Activated T-helper 2 cell treated with anti-CD3 and anti-CD28 coated beads, Interferon-gamma antibody, Interleukin-2, Interleukin-4, amounts not matched to agents 10 μg/mL and 5 μg/mL and 100 μg/mL, durations not matched to agents 14 hours and 24 hours and 36 hours (primary cell): ENCODE measurements at places on chromosomes 6 and 20. TPM values are rescaled to one million over a fixed set of nuclear protein-coding genes. Genes with fewer than 3 reads are reported as not detected.
A peak's percentile ranks its signal among the peaks of the same experiment; 100 is the strongest.

DNA sequence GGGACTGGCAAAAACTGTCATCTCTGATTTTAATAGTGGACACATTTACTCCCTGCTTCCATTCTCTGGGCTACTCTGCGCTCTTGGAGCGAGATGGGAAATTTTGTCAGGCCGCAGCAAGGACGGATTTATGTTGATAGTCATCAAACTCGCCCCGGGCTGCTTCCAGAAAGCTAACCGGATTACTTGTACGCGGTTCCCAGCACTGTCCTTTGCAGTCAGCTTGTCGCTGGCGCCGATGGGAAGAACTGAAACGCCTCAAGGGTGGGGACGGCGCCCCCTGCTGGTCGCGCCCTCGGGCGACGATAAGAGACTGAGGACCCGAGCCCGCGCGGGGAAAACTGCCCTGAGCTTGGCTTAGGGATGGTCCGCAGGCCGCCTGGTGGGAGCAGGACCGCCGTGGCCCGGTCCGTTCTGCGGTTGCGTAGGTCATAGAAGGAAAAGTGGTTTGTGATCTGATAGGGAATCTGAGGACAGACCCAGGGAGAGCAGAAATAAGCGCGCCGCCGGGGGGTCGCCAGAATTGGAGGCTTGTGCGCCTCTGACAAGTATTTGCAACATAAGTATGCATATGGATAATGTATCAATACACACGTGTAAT is 984 bp upstream of the ABT1 start:
- DNase-seq: peak; percentile 82

- no peak for DNase-seq
These were observed 1.3 kb downstream of the PI16 start for GRCh38 chr6:36955671-36956445.

GRCh38 chr6:13177664-13178063 is 150.7 kb downstream of the TBC1D7 start:
- DNase-seq: no peak

GRCh38 chr6:149923327-149923986 is 536 bp upstream of the RAET1G start:
- no peak for DNase-seq

GRCh38 chr20:38809942-38810341 is 4.4 kb downstream of the PPP1R16B start:
- DNase-seq: no peak

DNA sequence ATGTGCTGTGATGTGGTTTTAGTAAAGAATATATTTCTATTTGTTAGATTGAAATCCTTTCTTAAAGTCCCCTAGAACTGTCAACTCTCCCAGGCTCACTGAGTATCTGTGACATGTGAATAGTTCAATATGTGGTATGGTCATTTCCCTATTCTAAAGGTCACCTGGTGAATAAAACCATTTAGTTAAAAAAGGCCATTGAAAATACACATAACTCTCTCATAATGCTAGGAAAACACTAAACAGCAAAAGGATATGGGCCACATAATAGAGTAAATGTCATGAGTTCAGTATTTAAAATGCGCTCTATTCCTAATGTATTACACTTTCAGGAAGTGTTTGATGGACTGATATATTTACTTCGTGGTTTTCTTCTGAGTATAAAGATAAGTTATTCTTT is 420.9 kb upstream of the JAG1 start:
- no peak for DNase-seq

DNA sequence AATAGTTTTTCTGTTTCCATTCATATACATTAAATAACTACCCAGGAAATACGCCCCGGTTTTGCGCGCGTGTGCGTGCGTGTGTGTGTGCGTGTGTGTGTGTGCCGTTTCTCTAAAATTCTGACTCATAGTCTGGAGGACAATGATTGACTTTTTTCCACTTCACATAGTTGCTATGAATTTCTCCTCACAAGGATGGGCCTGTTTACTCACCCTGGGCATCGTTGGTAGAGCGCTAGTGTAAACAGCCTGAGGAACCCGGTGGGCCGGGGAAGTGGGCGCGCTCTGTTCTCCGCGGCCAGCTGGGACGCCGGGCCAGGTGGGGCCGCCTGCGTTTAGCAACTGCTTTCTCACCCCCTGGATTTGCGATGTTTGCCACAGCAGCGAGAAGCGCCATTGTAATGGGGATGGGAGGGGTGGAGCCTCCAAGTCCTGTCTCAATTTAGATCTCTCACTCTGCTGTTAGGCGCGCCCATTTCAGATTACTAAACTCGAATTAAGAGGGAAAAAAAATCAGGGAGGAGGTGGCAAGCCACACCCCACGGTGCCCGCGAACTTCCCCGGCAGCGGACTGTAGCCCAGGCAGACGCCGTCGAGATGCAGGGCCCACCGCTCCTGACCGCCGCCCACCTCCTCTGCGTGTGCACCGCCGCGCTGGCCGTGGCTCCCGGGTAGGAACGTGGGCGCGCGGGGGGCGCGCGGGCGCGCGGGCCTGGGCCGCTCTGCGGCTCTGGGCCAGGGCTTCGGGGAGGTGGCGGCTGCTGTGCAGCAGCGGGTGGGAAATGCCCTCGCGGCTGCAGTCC is at the start of gene CD109:
Gene CD109 (plus strand): TSS at position 585 of the 803 bp plus-strand sequence. CDS start 13 bp downstream, at position 598.
- DNase-seq: peak; percentile 71

DNA sequence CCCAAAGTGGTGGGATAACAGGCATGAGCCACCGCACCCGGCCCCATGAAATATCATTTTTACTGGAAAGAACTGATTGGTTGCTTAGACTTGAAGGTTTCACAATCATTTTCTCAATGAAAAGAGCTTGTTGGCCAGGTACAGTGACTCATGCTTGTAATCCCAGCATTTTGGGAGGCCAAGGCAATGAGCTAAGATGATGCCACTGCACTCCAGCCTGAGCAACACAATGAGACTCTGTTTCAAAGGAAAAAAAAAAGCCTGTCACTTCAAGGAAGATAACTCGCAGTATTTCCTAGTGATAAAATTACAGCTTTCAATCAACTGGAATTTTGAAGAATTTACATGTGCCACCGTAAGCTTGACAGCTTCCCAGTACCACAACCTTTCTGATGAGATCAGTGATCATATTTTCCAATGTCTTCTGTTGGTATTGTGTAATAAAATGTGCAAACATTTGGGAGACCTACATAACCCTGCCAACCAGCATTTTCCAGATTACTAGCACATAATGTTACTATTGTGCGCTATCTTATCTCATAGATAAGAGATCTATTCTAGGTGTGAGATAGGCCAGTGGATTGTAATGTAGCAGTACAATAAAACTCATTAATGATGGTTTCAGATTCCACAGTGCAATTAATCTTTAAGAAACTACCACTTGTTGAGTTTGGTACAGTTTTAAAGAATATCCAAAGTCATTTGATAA is 7.2 kb downstream of the PNLDC1 start:
- no peak for DNase-seq

DNA sequence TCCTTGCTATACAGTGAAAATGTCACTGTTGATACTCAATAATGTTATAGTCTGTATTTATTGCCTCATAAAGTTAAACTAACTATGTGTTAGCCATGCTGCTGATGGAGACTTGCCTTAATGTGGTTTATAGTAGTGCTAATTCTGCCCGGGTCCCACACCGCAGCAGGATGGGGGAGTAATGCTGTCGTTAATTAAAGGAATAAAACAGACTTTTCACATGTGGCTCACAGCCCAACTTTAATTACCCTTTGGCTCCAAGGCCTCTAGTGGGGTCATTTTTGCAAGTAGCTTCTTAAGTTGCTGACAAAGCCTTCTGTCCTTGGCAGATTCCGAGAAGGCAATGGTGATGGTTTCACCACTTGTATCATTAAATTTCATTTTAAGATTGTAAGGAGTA is 634.3 kb downstream of the TBC1D32 start:
- DNase-seq: no peak

GRCh38 chr20:35791821-35792220 is 20.0 kb downstream of the PHF20 start:
- DNase-seq: no peak

DNA sequence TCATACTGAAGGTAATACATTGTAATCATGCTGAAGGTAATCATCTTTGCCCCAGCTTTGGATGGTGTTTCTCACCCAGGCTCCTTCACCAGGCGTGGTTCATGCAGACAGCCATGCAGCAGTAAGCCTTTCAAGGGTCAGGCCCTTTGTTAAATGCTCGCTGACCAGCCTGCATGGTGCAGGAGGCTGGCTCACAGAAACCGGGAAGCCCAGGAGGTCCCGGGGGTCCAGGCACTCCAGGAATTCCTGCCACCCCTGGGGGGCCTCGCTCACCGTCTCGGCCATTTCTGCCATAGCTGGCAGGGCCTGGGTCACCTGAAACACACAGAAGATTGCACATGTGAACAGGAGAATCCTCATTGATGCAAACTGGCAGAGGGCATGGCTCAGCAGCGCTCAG is 86.1 kb downstream of the COL9A1 start:
- DNase-seq: no peak

GRCh38 chr6:146369866-146370265 is 173.8 kb upstream of the RAB32 start:
- no peak for DNase-seq

DNA sequence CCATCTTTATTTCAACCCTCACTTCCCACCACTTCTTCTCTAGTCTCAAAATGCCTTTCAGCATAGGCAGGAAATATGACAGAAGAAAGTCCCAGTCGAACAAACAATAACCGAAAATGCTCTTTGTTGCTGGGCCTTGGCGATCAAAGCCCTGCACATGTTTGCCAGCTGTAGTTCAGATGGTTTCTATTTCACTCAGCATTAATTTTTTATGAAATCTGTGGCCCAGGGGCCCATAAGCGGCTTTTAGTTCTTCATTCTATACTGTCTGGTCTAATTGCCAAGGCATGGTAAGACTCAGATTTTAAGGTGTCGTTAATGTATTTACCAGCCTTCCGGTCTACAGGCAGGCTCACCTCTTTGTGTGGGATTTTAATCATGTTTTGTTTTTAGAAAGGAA is 10.9 kb upstream of the F13A1 start:
- DNase-seq: no peak

- no peak for DNase-seq
These were observed 33.3 kb downstream of the SYNE1 start for GRCh38 chr6:152603911-152604310.

DNA sequence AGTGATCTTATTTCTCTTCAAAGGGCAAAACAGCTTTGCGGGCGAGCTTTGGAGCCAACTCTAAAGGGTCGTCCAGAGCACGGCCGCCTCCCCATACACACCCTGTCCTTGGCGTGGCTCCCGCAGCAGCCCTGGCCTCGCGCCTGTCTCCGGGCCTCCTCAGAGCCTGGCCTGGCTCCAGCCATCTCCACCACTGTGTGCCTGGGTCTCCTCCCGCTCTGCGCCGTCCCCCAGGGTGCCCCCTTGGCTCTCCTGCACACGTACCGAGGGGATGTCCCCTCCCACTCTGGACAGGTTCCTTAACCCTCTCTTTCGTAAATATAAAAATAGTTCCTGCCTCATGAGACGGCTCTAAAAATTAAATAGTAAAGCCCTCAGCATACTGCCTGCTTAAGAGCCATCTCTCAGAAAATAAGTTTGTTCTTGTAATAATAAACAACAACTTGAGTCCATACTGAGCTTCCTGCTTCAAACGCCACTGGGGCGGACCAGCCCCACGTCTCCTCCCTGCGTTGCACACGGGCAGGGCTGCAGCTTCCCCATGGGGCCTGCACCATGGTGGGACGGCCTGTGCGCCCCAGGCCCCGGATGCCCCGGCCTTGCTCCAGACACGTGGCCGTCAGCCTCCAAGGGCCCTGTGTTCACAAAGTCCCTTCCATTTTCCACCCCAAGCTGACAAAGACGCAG is 226.2 kb downstream of the TTLL2 start:
- DNase-seq: no peak

DNA sequence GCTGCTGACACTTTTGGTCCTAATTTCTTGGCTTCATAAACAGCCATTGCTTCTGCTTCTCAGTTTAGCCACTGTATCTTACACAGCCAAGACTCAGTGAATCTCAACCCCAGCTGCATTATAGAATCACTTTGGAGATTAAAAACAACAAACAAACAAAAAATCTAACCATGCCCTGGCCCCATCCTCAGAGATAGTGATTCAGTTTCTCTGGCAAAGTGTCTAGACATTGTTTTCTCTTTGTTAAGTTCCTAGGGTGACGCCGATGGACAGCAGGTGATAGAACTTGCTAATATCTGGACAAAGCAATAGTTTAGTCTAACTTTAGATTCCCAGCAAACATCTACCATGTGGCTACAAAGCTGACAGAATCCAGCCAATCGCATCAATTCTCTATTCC is 2.9 kb downstream of the ADGRF5 start:
- DNase-seq: no peak

GRCh38 chr6:18284261-18284660 is 19.9 kb upstream of the DEK start:
- no peak for DNase-seq

- no peak for DNase-seq
These were observed 226.8 kb upstream of the HS3ST5 start for GRCh38 chr6:114569669-114570068.

DNA sequence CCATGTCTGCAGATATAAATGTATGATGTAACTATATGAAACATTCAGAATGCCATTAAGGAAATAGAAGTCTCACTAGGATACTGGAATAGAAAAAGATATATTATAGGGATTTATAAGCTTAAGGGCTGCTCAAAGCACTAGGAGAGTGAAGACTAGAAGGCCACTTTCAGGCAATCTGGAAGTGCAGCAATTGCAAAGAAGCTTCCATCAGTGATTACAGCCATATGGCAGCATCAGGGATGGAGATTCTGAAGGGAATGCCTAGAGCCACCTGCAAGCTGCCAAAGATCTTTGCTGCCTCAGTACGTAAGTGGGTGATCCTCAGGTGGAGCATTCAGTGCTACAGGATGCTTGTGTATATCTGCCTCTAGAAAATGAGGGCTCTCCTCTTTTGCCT is 796.2 kb upstream of the EPHA7 start:
- DNase-seq: no peak

DNA sequence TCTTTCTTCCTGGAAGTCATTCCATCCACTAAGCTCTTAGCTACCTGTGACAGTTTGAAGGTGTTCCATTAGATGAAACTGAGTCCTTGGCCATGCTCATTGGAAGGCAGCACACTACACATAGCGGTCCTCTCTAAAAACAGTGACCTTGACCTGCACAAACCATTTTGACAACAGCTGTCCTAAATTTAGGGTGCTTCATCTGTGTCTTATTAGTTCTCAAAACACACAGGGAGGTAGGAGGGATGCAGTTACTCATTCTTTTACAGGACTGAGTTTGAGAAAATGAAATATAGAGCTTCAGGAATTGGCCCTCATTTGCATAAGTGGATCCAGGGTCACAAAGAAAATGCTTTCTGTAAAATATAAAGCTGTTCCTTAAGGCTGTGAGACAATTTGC is 20.4 kb upstream of the MAP3K4 start:
- no peak for DNase-seq

GRCh38 chr20:1893721-1894470 is 1.3 kb upstream of the SIRPA start:
- DNase-seq: no peak

- no peak for DNase-seq
These were observed 5.7 kb downstream of the BCL2L1 start for GRCh38 chr20:31716818-31717477.

IER3 gene
- 185 and 190 TPM in 2 replicates for total RNA-seq

ALDH5A1 gene
- 11.4 and 12.3 TPM in 2 replicates for total RNA-seq

CST1 gene
- not detected in 2 replicates for total RNA-seq

CFAP61 gene
- total RNA-seq: 0.32 TPM in 1 of 2 replicates, not detected in the other

APCDD1L gene
- total RNA-seq: not detected in 2 replicates

PRND gene
- total RNA-seq: not detected in 2 replicates

STMND1 gene
- total RNA-seq: not detected in 2 replicates
